Cardiac septum (tissue), 1 donor: ENCODE measurements at places on chromosomes 2 and 18. TPM values are rescaled to one million over a fixed set of nuclear protein-coding genes. Genes with fewer than 3 reads are reported as not detected.

CIAO1 gene
- total RNA-seq: 56.1 TPM

NT5C1B gene
- not detected for total RNA-seq

EVX2 gene
- total RNA-seq: not detected

DSC1 gene
- total RNA-seq: 10.0 TPM

PARD6G gene
- total RNA-seq: 1.3 TPM

CPO gene
- total RNA-seq: not detected

TNFRSF11A gene
- 1.0 TPM for total RNA-seq

LAMA3 gene
- 3.0 TPM for total RNA-seq

MAP3K19 gene
- total RNA-seq: not detected

CRYBA2 gene
- total RNA-seq: not detected

RAMP1 gene
- total RNA-seq: 253 TPM

ANO7 gene
- 3.4 TPM for total RNA-seq
